ENCODE measurements at places on chromosomes 13 and 19.

DNA sequence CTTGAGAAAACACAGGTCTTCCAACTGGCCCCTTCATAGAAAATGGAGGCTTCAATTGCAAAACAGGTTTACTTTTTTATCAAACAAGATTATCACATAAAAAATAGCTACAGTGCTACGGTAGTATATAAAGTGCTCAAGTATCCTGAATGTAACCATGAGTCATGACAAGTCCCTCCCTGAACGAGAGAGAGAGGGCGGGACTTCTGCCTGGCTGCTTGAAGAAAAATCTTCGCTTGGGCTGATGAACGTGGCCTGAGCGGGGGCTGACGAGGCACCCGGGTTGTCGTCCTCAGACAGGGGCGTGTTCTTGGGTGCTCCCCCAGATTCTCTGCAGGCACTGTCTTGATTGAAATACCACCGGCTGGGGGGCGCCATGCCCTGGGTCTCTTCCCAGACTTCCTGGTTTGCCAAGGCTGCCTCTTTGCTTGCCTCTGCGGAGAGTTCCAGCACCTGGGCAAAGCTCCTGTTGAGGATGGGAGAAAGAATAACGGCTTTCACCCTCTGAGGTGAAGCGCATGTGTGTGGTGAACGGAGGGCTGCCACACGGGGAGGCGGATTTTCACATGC lies 23.2 kb upstream of the CPAMD8 start:
- DNase-seq: no peak

- DNase-seq: no peak
These were observed 652.8 kb downstream of the PCDH9 start for GRCh38 chr13:66577358-66577757.

- no peak for DNase-seq
These were observed 217.4 kb downstream of the DLEU7 start for GRCh38 chr13:50626101-50626547.

DNA sequence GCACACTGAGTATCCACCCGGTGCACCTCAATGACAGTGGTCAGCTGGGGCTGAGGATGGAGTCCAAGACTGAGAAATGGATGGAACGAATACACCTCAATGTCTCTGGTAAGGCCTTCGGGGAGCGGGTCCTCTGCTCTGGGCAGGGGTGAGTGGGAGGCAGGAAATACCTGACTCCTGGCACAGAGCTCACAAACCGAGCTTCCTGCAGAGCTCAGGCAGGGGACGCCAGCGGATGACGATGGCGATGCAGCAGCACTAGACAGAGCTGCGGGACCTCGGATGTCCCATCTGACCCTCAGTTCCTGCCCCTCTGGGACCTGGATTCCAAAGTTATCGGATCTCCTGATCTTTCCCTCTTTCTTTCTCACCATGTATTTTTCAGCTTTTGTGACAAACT lies 3.8 kb downstream of the CD22 start:
- DNase-seq: no peak

- no peak for DNase-seq
These were observed 806 bp downstream of the ZNF414 start for GRCh38 chr19:8513036-8513686.

DNA sequence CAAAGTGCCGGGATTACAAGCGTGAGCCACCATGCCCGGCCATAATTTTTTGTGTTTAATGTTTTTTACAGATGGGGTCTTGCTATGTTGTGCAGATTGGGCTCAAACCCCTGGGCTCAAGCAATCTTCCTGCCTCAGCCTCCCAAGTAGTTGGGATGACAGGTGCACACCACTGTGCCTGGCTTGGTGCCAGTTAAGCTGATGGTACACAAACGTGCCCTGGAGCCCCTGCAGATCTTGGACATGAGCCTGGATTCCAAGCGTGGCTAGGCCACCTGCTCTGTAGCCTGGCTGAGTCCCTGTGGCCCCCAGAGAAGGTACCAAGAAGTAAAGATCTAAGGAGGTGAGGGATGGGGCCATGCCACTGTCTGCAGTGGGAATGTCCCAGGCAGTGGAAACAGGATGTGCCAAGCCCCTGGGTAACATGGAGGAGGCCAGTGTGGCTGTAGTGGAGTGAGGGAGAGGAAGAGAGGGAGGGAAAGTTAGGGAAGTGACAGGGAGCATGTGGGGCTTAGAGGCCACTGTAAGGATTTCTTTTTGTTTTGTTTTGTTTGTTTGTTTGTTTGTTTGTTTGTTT lies 7.0 kb downstream of the PRODH2 start:
- no peak for DNase-seq

- no peak for DNase-seq
These were observed 596.6 kb downstream of the KCTD12 start for GRCh38 chr13:76289558-76289957.

GRCh38 chr19:5851302-5851701 lies at the start of gene FUT3:
FUT3 (minus strand) TSS chr19:5851449.
- no peak for DNase-seq

DNA sequence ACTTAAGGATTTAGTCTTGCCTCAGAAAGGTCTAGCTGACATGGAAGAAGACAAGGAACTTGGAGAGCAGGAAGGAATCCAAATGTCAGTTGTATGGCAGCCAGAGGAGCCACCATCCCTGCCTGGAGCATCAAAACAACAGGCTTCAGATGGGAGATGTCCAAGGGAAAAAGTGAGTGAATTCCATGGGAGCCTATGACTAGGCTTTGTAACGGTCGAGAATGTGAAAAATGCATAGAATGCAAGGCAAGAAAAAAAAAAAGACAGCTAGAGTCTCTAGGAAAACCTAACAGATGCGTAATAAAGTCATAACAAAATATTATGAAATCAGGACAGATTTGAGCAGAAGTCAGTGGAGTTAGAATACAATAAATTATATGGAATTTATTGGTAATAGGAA lies 183.7 kb upstream of the LSM14A start:
- no peak for DNase-seq

- DNase-seq: no peak
These were observed 2.8 kb downstream of the MYADM start for GRCh38 chr19:53870485-53870844.

GRCh38 chr13:44565881-44566280 lies 10.2 kb downstream of the TSC22D1 start:
- DNase-seq: no peak

DNA sequence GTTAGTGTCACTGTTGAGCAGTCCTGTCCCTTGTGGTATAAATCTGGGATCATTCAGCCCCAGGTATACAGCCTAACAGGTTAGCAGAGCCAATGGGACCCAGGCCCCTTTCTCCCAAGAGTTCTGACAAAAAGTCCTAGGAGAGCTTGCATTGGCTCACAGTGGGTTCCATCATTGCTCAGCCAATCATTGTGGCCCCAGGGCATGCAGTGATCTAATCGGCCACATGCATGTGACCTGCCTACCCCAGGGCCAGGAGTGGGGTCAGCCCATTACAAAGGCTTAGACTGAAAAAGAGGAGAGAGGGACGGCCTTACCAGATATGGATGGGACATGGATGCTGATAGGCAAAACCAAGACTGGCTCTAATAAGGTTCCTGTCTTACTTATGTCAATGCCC lies 41.1 kb downstream of the SPTBN4 start:
- no peak for DNase-seq

GRCh38 chr19:34327851-34328250 lies 37.1 kb upstream of the GPI start:
- no peak for DNase-seq

DNA sequence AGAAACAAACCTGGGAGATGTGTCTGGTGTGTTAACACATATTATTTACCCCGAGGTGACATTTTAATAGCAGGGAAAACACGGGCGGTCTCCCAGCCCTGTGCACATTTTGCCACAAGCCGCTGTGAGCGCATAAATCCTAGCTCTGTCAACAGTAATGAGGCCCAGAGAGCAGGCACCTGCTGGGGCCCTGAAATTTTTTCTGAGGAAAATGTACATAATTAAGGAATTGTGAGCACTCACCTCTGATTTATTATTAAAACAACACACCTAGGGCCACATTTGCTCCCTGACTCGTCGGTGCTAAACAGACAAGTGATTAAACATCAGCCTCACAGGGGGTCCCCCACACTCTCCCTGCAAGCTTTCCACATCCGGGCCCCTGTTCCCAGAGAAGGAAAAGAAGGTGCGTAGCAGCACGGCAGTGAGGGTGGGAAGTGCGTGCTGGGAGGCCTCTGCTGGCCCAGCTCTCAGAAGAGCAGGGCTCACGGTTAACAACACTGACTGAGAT lies 616.3 kb downstream of the UQCRFS1 start:
- DNase-seq: no peak

DNA sequence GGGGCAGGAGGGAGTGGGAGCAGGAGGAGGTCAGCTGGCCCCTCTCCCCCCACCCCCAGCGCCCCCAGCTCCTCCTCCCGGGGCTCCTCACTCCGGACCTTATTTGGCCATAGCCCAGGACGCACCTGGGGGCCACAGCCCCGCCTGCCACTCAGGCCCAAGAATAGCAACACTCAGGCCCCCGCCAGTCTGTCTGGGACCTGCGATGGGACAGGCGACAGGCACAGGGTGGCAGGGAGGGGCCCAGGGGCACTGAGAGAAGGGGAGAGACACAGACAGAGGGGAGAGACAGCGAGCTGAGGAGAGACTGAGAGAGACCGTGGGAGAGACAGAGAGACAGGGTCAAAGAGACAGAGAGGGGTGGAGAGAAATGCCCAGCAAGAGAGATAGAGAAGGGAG lies 10.2 kb downstream of the JOSD2 start:
- DNase-seq: no peak

GRCh38 chr13:100396776-100397175 lies 191.8 kb downstream of the GGACT start:
- DNase-seq: no peak

GRCh38 chr19:5707576-5708575 lies 12.1 kb downstream of the LONP1 start:
- DNase-seq: no peak

- no peak for DNase-seq
These were observed at the start of gene GNA15 for GRCh38 chr19:3135961-3136683. GNA15 (plus strand) TSS chr19:3136033; CDS start chr19:3136451, 418 bp downstream.

DNA sequence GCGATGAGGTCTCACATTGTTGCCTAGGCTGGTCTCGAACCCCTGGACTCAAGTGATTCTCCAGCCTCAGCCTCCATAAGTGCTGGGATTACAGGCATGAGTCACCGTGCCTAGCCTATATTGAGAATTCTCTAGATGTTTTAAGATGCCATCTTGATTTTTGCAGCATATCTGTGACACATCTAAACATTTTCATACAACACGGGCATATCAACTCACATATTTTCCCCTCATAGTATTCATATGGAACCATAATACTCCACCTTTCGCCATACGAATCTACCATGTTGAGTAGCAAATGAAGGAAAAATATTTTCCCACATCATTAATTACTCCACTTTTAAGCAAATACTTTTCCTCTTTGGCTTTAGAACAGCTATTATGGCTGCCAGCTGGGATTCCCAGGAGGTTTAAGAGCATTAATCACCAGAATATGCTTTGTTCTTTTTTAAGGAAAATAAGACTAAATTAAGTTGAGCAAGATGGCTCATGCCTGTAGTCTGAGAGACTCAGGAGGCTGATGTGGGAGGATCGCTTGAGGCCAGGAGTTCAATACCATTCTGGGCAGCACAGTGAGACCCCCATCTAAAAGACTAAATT lies 56.9 kb upstream of the GTF2F2 start:
- DNase-seq: no peak

DNA sequence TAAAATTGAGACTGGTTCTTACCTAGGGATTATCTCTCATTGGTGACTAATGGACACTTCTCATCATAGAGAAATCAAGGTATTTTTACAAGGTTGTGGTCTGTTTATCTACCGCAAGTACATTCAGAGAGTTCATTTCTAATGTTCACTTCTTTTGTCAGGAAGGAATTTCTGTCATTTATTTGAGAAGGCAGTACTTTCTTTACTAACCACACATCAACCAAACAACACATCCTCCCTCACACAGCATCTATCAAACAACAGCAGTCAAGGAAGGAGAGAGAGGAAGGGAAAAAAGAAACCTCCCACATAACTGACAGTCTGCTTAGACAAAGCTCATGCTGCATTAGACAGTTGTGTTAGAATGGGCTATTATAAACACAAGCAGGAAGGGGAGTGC lies 182.3 kb upstream of the KLF12 start:
- no peak for DNase-seq

DNA sequence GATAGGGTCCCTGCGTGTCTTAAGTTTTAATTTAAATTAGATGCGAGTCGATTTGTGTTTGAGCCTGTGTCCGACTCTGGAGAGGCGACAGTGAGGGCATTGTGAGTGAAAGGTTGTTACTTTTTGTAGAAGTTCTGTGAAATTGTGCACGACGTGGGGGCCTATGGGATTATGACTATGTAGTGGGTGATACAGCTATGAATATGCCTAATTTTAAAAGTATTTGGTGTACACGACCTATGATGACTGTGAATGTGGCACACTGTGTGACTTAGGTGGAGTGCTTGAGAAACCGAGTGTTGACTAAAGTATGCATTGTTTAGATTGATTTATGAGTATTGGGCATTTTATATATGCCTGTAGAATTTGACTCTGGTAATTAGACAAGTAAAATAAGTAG lies 646 bp downstream of the ZNF567 start:
- DNase-seq: no peak

- no peak for DNase-seq
These were observed 88.0 kb downstream of the SLC10A2 start for GRCh38 chr13:102978168-102978567.

DNA sequence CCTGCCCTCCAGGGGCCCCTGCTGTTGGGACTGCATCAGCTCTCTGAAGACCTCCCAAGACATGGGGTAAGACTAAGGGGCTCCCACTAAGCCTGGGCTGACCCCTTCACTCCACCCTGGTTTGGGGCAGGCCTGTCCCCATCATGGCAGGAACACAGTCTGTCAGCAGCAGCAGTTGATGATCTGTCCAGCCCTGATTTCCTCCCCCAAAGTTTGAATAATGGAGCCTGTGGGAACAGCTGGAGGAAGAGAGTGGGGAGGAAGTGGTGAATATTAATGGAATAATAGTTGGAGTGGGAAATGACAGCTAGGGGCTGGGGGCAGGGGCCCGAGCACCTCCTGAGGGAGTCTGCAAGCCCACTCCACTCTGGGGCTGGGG lies 1.3 kb upstream of the B3GNT8 start:
- no peak for DNase-seq

GRCh38 chr19:5001615-5002014 lies 32.7 kb downstream of the KDM4B start:
- no peak for DNase-seq

DNA sequence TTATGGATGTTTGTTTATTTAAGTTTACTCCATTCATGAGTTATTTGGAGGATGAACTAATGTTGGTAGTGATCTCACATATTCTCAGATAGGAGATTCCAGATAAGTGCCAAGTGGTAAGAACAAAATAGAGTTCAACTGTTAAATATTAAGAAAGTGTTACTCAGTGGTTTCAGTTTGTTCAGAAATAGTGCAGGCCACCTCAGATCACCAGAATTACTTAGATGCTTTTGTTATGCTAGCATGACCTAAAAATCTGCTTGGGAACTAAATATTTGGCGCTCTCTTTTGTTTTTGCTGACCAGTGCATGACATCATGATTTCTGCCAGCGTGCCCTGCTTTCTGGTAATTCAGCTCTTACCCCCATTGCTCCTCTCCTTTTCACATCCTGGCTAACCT lies 15.6 kb downstream of the CLDN10 start:
- DNase-seq: no peak

GRCh38 chr19:17406887-17407196 lies 1.4 kb upstream of the BST2 start:
- no peak for DNase-seq

- DNase-seq: no peak
These were observed 22.3 kb upstream of the CLDN10 start for GRCh38 chr13:95530178-95530577.

Measured in putamen (tissue), 1 donor.